Osteoblast (primary cell): ENCODE measurements at places on chromosomes 11 and 22. TPM values are rescaled to one million over a fixed set of nuclear protein-coding genes. Genes with fewer than 3 reads are reported as not detected.

The TMEM151A gene
- 0.29 and 0.36 TPM in 2 replicates for total RNA-seq

The ZNF214 gene
- total RNA-seq, result 3.6 and 4.7 TPM in 2 replicates

The LDHAL6A gene
- not detected in 2 replicates for total RNA-seq

The MS4A12 gene
- not detected in 2 replicates for total RNA-seq

The C22orf31 gene
- total RNA-seq, result not detected in 2 replicates
